ENCODE measurements at places on chromosomes 12 and 14. TPM values are rescaled to one million over a fixed set of nuclear protein-coding genes. Genes with fewer than 3 reads are reported as not detected.

Gene NOXRED1
- 0.18 TPM for polyA plus RNA-seq

Gene RNASE3
- polyA plus RNA-seq: not detected

DNA sequence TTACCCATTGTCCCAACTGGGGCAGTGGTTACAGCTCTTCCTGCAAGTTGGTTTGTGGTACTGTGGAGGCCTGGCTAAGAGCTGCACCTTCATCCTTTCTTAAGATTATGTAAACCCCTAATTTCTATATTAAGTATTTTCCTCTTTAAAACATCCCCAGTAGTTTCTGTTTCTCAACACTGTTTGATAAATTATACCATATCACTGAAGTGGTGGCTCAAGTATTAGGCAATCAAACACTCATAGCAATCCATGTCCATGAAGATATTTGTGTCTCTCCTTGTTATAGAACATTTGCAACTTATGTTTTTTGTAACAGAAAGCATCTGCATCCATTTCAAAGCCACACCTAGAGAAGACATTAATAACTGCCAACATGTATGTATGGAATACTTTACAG lies 31.8 kb downstream of the ATXN3 start:
- no peak for DNase-seq

DNA sequence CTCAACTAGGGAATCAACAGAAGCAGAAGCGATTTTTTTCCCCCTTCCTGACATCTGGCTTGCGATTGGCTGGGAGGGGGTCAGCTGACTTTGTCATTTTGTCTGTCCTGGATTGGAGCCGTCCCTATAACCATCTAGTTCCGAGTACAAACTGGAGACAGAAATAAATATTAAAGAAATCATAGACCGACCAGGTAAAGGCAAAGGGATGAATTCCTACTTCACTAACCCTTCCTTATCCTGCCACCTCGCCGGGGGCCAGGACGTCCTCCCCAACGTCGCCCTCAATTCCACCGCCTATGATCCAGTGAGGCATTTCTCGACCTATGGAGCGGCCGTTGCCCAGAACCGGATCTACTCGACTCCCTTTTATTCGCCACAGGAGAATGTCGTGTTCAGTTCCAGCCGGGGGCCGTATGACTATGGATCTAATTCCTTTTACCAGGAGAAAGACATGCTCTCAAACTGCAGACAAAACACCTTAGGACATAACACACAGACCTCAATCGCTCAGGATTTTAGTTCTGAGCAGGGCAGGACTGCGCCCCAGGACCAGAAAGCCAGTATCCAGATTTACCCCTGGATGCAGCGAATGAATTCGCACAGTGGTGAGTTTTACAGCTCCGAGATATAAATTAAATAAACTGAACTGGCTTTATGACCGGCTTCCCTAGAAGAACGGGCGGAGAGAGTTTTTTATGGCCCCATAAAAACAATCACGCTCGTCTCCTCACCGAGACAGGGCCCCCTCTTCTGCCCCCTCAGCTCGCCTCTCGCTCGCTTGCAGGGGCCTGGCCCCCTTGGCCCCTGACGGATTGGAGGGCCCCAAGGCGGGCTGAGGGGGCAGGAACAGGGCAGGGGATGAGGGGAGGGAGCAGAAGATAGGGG lies at the start of gene HOXC6:
Gene HOXC6 (plus strand): TSS at position 127 of the 888 bp plus-strand sequence. CDS start 82 bp downstream, at position 209.
- DNase-seq: peak; percentile 90

DNA sequence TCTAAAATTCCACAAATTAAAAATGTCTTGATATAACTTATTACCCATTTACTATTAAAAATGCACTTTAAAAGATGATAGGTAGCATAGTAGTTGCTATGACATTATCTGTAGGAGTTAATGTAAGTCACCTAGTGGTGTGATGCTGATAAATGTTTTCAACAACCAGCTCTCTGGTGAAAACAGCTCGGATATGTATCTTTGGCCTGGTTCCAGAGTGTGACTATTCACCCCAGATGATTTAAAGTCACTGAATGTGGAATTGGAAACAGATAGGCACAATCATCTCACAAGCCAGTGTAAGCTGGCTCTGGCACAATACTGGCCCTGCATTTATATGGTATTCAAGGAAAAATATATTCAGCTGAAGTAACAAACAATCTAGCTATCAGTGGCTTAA lies 9.2 kb upstream of the CCDC196 start:
- DNase-seq: no peak

DNA sequence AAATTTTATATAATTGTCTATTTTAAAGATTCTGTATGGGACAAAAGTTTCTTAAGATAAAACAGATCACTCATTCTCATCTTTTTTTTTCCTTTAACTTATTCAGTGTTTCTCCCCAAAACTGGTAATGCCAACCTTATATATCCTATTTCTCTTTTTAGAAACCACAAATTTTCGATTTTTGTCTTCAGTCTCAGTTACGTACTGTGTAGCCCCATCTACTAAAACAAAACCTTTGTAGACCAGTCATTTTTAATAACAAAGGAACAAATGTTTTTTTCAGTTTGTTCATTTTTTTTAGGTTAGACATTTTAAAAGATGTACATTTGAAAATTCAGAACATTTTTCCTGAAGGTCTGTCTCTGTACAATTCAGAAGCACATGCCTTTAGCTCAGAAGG lies 18.2 kb downstream of the PNMA1 start:
- no peak for DNase-seq

Gene SLC16A7
- polyA plus RNA-seq: 0.14 TPM

DNA sequence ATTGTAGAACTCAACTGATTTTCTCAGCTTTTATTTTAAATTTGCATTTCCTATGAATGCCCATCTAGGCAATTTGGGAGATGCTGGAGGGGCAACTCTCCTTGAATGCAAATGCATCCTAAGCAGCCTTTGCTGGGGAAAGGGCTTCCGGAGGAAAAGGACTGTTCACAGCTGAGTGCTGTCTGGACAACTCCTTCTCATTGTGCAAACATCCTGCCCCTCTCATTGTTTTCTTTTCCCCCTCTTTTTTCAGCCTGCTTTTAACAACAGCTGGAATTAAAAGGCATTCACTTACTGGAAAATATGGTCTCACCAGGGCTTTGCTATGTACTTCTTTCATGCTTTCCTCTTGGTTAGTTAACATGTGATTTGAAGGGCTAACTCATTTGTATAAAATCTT lies 397.8 kb downstream of the FUT8 start:
- DNase-seq: no peak

DNA sequence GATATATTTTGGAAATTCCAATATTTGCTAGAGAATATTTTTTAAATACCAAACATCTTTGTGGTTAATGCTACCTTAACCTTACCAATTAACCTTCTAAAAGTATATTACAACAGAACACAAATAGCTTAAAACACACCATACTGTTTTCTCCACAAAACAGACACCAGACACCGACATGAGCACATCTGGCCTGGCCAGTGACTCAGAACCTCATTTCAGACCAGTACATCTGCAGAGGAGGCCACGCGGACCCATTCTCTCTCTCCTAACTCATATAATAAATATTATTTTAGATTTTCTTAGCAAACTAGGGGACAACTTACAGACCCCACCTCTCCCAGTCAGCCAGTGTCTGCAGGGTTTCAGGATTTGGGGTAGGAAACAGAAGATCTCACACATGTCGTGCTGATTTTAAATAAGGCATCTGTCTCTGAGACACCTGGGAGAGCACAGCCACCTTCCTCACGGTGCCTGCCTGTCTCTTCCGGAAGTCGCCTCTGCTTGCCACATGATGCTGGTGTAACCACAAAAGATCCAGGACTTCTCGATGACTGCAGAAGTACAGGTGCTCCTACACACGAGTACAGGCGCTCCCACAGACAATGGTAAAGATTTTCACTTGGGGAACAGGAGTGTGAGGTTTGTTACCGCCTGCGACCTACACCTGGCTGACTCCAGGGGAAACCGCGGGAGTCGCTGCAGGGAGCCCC lies 9.7 kb upstream of the ANKLE2 start:
- DNase-seq: no peak

Measured in A549 (cell line).